ENCODE measurements at places on chromosomes 1 and 21.
A peak's percentile ranks its signal among the peaks of the same experiment; 100 is the strongest.

DNA sequence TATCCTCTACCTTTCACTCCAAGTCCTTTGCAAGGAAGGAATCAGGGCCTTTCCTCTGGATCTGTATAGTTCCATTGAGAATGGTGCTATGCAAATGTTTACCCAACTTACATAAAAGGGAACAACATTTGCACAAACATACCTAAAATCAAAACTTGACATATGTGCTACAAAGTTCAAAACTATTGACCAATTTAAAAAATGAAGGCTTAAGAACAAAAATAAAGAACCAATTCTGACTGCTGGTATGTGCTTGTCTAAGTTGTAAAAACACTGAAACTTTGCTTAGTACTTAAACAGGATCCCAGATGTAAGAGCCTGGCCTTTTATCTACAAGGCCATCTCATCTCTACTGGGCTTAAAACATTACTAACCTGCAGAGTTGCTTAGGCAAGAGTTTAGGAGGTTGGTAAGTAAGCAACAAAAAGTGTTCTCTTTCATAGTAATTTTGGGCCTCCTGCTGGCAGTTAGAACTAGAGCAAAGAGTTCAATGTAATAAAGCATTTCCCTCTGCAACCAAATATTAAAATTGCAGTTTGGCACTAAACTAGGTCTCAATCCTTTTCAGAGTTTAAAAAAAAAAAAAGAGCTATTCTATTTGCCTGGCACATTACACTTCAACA is 2.0 kb downstream of the SCMH1 start:
- no peak for ATAC-seq

GRCh38 chr1:25054526-25055323 is 124.6 kb upstream of the RUNX3 start:
- ATAC-seq: no peak

GRCh38 chr1:44832056-44832705 is 10.9 kb downstream of the PTCH2 start:
- ATAC-seq: no peak

DNA sequence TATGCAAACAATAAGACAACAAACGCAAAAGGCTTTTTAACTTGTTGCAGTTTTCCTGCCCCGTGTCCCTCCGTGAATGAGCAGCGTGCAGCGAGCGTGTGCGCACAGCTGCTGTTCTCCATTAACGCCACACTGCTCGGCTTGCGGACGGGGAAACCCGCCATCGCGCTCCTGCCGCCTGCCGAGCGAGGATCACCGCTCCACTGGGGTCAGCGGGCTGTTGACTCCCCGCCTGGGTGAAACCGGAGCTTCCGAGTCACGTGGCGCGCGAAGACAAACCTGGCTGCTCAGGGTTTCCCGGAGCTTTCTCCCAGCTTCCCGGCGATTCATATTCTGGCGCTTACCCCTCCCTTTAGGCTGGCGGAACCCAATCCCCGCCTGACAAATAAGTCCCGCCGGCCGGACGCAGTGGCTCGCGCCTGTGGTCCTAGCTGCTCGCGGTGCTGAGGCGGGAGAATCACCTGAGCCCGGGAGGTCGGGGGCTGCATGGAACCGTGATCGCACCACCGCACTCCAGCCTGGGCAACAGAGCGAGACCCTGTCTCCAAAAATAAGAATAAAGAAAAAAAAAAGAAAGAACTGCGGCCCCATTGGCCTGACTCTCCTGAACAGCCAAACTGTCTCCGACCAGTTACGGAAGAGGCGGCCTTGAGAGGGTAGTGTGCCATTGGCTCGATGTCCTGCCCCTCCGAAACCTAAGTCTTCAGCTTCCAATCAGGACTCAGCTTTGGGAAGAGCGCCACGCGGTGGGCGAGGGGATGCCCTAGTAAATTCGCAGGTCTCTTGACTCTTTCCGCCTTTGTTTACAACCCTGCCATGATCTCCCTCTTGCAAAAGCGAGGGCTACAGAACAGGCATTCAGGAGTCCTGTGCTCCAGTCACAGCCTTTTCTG is at the start of gene CREB3L4:
CREB3L4 (plus strand) TSS at position 796 of the 893 bp plus-strand sequence. CDS start 624 bp downstream, outside the sequence.
- peak; percentile 88 for ATAC-seq

DNA sequence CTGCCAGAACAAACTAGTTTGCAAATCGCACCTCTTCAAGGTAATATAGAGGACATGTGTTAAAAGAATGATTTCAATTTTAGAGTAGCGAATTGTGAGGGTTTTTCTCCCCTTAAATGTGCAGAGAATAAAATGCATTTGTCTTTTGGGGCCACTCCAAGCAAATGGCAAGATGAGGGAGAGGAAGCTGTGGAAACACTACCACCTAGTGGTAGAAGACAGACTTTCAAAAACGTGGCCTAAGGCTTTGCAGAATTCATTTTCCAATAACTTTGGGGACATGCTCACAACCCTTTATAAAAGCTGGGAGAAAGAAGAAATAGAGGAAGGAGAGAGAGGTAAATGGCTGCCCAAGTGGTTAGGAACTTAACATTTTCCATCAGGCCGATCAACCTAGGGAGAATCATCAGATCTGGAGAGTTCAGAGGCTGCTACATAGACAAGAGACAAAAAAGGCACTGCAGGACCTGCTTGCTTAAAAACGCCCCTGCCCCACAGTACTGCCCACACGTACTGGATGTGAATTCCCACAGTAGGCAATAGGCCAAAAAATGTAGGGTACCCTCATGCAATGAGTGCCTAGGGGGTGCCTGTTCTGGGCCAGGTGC is 15.7 kb upstream of the RCAN1 start:
- ATAC-seq: peak; percentile 63

Data from activated CD4-positive, CD25-positive, alpha-beta regulatory T cell treated with anti-CD3 and anti-CD28 coated beads, Interleukin-2, amount 50 U/mL, for 24 hours (primary cell).